ENCODE measurements at places on chromosomes 5 and 9. TPM values are rescaled to one million over a fixed set of nuclear protein-coding genes. Genes with fewer than 3 reads are reported as not detected.

The PLAC8L1 gene
- not detected for total RNA-seq

GRCh38 chr9:96348261-96348660 is 35.2 kb downstream of the SLC35D2 start:
- DNase-seq = no peak
- H3K27ac ChIP-seq = no peak overlapping the region
- 0 out of 2 replicates have a peak, but pooled peaks cover 6% of the 10 kb centered on the region for H3K36me3 ChIP-seq
- H3K4me3 ChIP-seq = no peak overlapping the region
- peaks cover 15% of the 10 kb centered on the region for H3K4me1 ChIP-seq
- H3K27me3 ChIP-seq = no peaks in the 10 kb centered on the region

- no peak overlapping the region for H3K27ac ChIP-seq
- no peaks in the 10 kb centered on the region for H3K27me3 ChIP-seq
- DNase-seq = no peak
- H3K4me1 ChIP-seq = no peaks in the 10 kb centered on the region
- no peak overlapping the region for H3K4me3 ChIP-seq
Measured at GRCh38 chr5:146052780-146053179, 52.6 kb downstream of the PLAC8L1 start.

DNA sequence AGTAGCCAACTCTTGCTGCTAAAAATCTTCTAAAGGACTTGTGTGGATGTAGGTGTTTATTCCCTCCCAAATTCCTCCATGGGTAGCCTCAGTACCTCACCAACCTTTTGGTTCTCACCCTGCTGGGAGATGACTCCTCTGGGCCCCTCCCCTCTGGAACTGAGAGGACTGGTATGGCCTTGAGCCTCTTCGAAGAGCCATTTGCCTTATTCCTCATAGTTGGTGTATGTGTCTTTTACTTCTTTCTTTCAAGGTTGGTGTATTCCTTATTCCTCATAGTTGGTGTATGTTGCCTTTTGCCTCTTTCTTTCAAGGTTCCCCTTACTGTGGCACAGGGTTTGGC is 48.3 kb downstream of the GNAQ start:
- no peak for DNase-seq
- H3K27ac ChIP-seq = no peak overlapping the region
- H3K27me3 ChIP-seq = no peaks in the 10 kb centered on the region
- H3K4me3 ChIP-seq = no peak overlapping the region
- no peaks in the 10 kb centered on the region for H3K36me3 ChIP-seq

DNA sequence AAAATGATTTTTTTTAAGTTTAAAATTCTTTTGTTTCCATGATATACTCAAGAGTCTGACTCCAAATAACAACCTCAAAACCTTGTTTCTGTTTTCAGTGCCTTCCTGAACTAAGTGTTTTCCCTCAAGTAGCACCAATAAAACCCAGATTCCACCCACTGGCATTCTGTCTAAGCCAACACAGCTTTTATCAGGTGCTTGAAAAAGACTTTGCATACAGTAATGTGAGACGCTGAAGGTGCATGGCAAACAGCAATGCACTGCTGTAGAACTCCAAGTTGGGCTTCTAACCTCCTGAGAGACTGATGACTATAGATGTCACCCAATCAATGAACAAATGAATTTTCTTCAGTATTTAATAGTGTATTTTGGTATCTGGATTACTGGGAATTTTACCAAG is 95.7 kb downstream of the NFIB start:
- DNase-seq = no peak
- H3K36me3 ChIP-seq = no peaks in the 10 kb centered on the region
- H3K27ac ChIP-seq = no peak overlapping the region
- H3K27me3 ChIP-seq = no peaks in the 10 kb centered on the region
